ENCODE measurements at places on chromosomes 11 and 22.

GRCh38 chr11:35486934-35487333, 38.5 kb downstream of the PAMR1 start:
- H3K4me3 ChIP-seq = no peak overlapping the region
- no peaks in the 10 kb centered on the region for H3K4me1 ChIP-seq
- no peak for DNase-seq
- H3K27ac ChIP-seq = no peak overlapping the region

GRCh38 chr11:76642341-76642740, 28.2 kb downstream of the LRRC32 start:
- H3K27me3 ChIP-seq = no peaks in the 10 kb centered on the region
- no peaks in the 10 kb centered on the region for H3K36me3 ChIP-seq
- no peak overlapping the region for H3K4me3 ChIP-seq
- H3K27ac ChIP-seq = no peak overlapping the region
- H3K4me1 ChIP-seq = no peaks in the 10 kb centered on the region
- peak; percentile 16 for DNase-seq

DNA sequence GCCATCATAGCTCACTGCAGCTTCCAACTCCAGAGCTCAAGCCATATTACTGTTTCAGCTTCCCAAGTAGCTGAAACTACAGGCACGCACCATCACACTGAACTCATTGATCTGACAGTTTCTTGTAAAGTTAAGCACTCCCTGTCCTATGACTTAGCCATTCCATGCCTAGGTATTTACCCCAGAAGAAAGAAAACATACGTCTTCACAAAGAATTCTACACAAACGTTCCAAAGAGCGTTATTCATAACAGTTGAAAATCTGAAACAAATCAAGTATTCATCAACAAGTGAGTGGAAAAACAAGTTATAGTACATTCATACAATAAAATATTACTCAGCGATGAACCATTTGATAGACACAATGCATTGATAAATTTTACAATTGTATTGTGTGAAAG, 7.8 kb upstream of the NLRP10 start:
- no peaks in the 10 kb centered on the region for H3K4me1 ChIP-seq
- H3K36me3 ChIP-seq = no peaks in the 10 kb centered on the region
- DNase-seq = no peak
- no peaks in the 10 kb centered on the region for H3K27me3 ChIP-seq
- no peak overlapping the region for H3K4me3 ChIP-seq

GRCh38 chr22:17792299-17792698, 18.0 kb upstream of the BID start:
- DNase-seq = no peak
- no peak overlapping the region for H3K4me3 ChIP-seq

DNA sequence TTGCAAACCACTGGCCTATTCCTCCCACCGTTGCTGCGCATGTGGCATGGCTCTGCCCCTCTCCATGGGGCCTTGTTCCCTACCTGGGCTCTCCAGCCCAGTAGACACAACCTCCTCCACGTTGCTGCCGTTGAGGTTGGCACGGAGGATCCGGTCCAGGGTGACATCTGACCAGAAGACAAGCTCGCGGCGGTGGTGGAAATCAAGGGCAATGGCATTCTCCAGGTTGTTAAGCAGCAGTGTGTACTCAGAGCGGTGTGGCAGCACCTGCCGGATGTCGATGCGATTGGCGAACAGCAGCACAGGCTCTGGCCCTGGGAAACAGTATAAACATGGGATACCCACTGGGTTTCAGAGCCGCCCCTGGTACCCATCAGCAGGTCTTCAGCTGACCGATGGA, 23.8 kb downstream of the LRP4 start:
- no peak overlapping the region for H3K27ac ChIP-seq
- no peak for DNase-seq
- H3K4me3 ChIP-seq = no peak overlapping the region

GRCh38 chr11:126839496-126839895, 161.1 kb downstream of the KIRREL3 start:
- DNase-seq = no peak
- no peaks in the 10 kb centered on the region for H3K36me3 ChIP-seq
- H3K4me3 ChIP-seq = no peak overlapping the region
- H3K27ac ChIP-seq = no peak overlapping the region
- H3K4me1 ChIP-seq = no peaks in the 10 kb centered on the region

DNA sequence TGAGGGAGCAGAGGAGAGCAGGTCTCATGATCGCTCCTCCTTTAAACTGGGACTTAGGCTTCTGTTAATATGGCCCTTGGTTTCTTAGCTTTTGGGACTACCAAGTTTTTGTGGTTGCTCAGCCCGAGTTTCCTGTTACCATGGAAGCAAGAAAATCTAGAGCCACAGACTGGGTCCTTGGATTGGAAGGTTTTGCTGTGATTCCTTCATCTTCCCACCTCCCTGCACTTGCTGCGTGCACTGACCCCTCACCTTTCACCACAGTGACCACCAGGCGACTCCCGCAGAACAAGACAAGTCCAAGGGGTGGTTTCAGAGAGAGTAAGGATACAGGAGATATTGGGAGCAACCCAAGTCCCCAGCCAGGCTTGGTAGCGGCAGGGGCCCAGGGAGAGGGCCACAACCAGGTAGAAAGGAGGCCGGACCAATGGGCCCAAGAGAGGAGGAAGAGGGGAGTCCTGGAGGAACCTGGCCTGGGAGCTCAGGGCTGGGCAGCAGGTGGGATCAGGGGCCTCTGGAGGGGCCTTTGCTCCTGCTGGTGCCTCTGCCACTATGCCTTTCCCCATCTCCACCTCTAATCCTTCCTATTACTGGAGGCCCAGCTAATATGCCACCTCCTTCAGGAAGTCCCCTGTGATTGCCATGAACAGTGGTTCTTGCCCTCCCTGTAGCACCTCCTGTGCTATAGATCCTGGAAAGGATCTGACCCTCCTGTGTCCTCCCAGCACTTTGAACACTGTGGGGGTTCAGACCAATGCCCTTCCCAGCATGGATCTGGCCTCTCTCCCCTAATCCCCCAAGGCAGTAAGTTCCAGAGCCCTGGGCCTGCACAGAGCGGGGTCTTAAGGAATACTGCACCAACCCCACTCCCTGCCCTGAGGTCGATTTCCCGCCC, 21.2 kb downstream of the CSF2RB start:
- no peaks in the 10 kb centered on the region for H3K4me1 ChIP-seq
- H3K36me3 ChIP-seq = no peaks in the 10 kb centered on the region
- H3K27ac ChIP-seq = no peak overlapping the region
- H3K4me3 ChIP-seq = no peak overlapping the region
- no peaks in the 10 kb centered on the region for H3K27me3 ChIP-seq
- DNase-seq = no peak

DNA sequence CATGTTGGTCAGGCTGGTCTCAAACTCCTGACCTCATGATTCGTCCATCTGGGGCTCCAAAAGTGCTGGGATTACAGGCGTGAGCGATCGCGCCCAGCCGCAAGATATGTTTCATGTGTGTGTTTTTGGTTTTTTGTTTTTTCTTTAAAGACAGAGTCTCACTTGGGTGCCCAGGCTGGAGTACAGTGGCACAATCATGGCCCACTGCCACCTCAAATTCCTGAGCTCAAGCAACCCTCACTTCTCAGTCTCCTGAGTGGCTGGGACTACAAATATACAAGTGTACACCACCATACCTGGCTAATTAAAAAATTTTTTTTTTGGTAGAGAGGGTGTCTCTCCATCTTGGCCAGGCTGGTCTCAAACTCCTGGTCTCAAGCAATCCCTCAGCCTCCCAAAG, 8.4 kb downstream of the TIGD3 start:
- H3K36me3 ChIP-seq = no peaks in the 10 kb centered on the region
- no peak overlapping the region for H3K4me3 ChIP-seq
- H3K4me1 ChIP-seq = peaks cover 5% of the 10 kb centered on the region
- DNase-seq = no peak
- no peak overlapping the region for H3K27ac ChIP-seq

DNA sequence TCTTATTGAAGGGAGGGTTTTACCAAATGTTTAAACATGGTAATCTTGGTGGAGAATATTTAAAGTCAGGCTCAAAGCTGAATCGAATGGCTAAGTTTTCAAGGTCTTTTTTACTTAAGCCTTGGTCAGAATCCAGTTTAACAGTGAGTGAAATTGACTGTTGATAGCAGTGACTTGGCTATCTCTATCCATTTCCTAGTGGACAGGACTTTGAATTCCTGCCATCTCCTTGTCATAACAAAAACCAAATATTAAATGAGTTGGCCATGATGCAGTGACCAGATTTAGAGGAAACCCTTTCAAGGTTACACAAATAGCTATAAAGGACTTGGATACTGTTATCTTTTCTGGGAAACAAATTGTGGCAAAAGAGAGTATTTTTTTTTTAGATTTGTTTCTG, 92.0 kb downstream of the JRKL start:
- no peak overlapping the region for H3K4me3 ChIP-seq
- no peaks in the 10 kb centered on the region for H3K4me1 ChIP-seq
- H3K27ac ChIP-seq = no peak overlapping the region
- no peak for DNase-seq
- H3K27me3 ChIP-seq = no peaks in the 10 kb centered on the region

DNA sequence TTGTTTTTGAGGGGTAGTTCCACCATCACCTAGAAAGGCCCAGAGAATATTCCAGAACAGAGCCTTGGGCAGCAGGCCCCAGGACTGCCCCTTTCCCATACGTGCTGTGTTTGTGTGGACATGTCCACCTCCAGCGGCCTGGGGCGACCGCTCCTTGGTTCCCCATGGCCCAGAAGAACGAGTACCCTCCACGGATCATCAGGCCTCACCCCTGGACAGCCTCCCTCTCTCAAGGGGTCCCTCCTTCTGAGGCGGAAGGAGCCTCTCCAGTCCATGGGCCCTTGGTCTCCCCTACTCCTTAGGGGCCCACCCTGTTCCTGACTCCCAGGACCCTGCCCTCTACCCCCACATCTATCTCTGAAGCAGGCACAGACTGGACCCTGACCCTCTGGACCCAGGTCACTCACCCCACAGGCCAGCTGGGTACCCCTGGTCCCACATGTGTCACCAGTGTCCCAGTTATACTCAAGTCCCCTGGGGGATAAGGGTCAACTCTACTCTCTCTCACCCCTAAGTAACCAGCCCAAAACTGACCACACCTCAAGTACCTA, 32.6 kb downstream of the IGLL5 start:
- no peaks in the 10 kb centered on the region for H3K36me3 ChIP-seq
- DNase-seq = no peak
- H3K4me3 ChIP-seq = no peak overlapping the region

DNA sequence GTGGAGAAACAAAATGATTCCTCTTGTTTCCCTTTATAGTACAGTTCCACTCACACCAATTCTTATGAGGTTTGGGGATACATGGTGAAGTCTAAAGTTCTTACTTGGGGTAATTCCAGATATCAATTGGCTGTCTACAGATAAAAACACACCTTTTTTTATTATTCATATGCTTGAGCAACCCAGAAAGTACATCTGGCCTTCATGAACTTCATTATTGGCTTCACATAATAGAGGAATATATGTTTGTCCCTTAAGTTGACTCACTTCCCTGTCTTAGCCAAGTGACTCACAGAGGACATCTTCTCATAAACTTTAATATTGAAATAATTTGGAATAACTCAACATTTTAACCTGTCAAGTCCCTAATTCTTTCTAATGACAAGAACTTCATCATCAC, 36.3 kb upstream of the SOX6 start:
- H3K4me3 ChIP-seq = no peak overlapping the region
- no peak overlapping the region for H3K27ac ChIP-seq
- H3K4me1 ChIP-seq = no peaks in the 10 kb centered on the region

DNA sequence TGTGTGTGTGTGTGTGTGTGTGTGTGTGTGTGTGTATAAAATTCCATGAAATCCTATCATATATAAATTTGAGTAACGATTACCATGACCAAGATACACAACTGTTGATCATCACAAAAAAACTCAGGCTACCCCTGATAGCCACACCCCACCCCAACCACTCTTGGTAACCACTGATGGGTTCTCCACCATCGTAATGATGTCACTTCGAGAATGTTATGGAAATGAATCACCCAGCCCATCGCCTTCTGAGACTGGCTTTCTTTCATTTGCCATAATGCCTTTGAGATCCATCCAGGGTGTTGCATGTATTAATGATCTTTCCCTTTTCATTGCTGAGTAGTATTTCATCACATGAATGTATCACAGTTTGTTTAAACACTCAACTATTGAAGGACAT, 496.0 kb downstream of the MIAT start:
- H3K27ac ChIP-seq = no peak overlapping the region
- H3K4me3 ChIP-seq = no peak overlapping the region
- DNase-seq = no peak
- H3K27me3 ChIP-seq = no peaks in the 10 kb centered on the region

DNA sequence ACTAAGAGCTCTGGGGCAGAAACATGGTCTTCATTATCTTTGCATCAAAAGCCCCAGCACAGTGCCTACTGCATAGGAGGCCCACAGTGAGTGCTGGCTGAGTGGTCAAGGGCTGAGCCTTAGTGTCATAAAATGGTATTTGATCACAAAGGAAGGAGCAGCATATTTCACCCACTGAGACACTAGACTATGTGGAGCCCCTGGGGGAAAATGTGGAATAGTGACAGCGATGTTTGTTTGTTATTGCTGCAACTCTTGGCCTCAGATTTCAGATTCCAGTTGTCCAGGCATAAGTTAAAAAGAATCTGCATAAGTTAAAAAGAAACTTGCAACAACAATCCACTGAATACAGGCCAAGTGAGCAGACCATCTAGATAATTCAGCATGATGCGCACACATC, 7.0 kb downstream of the KIRREL3 start:
- H3K4me3 ChIP-seq = no peak overlapping the region
- DNase-seq = no peak
- H3K4me1 ChIP-seq = no peaks in the 10 kb centered on the region
- no peaks in the 10 kb centered on the region for H3K36me3 ChIP-seq

Data from colonic mucosa (tissue), 4 donors.